ENCODE measurements at places on chromosomes 13 and 19.

DNA sequence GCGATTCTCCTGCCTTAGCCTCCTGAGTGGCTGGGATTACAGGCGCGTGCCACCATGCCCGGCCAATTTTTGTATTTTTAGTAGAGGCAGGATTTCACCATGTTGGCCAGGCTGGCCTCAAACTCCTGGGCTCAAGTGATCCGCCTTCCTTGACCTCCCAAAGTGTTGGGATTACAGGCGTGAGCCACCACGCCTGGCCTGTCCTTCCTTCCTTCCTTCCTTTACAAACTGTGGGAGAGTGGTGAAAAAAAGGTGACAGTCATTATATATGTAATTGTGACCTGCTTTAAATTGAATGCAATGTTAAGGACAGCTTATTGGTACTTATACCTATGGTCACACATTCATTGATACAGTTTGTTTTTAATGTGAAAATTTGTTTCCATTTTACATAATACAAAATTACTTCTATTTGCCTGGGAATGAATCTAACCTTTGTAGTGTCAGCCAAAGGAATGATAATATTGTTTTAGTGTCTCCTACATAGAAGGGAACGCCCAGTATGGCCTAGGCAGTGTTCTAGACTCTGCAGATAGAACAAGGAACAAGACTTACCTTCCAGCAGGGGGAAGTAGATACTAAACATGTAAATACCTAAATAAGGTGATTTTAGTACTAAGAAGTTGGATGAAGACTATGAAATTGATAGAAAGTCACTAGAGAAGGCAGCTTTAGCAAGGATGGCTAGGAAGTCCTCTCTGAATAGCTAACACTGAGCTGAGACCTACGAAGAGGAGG lies 146.3 kb downstream of the GGACT start:
- H3K27me3 ChIP-seq, result no peaks in the 10 kb centered on the region
- H3K36me3 ChIP-seq, result no peaks in the 10 kb centered on the region
- H3K27ac ChIP-seq, result no peak overlapping the region
- H3K4me1 ChIP-seq, result no peaks in the 10 kb centered on the region

DNA sequence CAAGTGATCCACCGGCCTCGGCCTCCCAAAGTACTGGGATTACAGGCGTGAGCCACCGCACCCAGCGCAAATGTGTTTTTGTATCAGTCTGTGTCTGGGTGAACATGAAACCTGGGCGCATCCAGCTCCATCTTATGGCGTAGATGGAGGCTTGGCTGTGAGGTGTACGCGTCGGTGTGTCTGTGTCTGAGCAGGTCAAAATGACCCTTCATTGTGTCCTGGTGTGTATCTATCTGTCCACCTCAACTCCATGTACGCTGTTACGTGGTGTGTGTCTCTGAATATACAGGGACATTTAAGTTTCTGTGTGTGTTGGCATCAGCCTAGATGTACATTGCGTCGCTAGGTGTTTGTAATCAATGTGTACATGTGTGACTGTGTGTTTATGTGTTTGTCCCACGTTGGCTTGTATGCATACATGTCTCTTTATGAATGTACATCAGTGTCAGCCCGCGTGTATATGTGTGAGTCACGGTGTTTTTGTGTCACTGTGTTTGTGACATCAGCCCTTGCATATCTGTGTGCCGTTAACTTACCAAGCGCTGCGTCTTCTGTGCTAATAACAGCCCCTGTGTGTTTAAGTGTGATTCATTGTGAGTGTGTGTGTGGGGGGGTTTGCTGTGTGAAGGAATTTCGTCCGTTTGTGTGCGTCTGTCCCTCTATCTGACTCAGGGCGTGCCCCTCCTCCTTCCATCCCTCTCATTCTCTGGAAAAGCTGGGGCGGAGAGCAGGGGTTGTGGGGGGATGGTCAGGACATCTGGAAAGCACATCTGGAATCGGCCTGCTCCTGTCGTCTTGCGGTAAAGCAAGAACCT lies 6.4 kb downstream of the AXL start:
- peaks cover 20% of the 10 kb centered on the region for H3K4me1 ChIP-seq
- no peak overlapping the region for H3K27ac ChIP-seq
- peaks cover 2% of the 10 kb centered on the region for H3K27me3 ChIP-seq
- H3K4me3 ChIP-seq, result peak overlapping the region; percentile 51

DNA sequence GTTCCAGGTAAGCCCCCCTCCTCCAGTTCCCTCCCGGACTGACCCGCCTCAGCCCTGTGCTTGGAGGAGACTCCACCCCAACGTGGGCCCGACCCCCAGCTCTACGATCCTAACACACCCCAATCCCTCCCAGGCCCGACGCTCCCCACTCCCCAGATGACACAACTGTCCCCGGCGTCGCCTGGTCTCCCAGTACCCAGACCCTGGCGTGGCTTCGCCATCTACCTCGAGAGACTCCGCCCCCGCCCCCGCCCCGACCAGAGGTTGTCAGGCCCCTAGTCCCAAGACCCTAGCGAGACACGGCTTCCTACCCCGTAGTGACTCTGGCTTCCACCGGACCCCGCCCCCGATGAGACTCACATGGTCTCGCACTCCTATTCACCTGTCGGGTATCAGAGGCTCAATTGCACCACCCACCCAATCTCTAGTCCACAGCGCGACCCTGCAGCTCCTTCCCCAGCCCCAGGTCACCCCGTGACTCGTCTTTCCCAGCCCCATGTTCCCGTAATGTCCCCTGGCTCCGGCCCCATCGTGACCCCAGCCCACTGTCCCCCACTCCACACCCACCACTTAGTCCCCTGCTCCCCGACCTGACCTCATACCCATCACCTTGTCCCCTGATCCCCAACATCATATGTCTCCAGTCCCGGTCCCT lies 2.9 kb downstream of the CD37 start:
- no peak overlapping the region for H3K27ac ChIP-seq
- H3K4me1 ChIP-seq, result peaks cover 50% of the 10 kb centered on the region
- no peak overlapping the region for H3K4me3 ChIP-seq
- DNase-seq, result no peak
- no peaks in the 10 kb centered on the region for H3K27me3 ChIP-seq
- H3K36me3 ChIP-seq, result peaks cover 33% of the 10 kb centered on the region

DNA sequence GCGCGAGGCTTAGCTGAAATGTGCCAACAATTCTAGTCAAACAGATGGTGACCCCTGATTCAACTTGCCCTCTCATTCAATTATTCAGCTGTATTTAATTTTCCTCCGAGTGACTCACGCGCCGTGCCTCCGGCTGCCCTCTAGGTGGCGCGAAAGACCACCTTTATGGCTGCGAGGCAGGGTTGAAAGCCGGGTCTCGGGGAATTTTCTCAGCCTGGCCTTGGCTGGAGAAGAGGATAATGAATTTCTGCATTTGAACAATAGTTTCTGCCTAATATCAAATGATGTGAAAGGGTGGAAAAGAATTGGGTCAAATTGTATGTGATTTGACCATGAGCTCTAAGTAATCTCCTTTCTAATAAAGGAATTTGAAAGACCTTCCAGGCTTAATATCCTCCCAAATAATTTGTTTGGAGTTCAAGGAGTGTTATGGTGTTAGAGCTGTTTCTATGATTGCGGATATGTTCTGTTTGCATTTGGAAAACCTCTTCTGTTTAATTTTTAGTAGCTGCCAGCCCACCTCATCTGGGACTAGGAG lies 310.9 kb downstream of the ZNF536 start:
- no peaks in the 10 kb centered on the region for H3K4me1 ChIP-seq
- peak; percentile 86 for DNase-seq
- no peak overlapping the region for H3K4me3 ChIP-seq
- H3K27ac ChIP-seq, result no peak overlapping the region
- peaks cover 8% of the 10 kb centered on the region for H3K27me3 ChIP-seq

DNA sequence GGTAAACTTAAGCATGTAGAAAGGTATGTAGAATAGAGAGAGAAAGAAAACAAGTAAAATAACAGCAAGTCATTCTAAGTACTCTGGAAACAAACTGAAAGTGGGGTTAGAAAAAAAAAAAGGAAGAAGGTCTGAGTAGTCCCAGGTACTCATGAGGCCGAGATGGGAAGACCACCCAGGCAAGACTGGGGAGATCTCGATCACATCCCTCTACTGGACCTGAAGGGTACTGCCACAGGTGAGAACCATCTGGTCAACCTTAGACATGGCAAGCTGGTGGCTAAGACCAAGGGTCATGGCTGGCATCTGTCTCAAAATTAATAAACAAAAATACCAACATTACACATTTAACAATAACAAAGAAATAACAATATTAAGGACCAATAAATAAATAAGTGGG lies 36.3 kb upstream of the ZNF724 start:
- H3K27me3 ChIP-seq, result no peaks in the 10 kb centered on the region
- H3K4me1 ChIP-seq, result no peaks in the 10 kb centered on the region
- no peaks in the 10 kb centered on the region for H3K36me3 ChIP-seq
- peak; percentile 43 for DNase-seq
- no peak overlapping the region for H3K27ac ChIP-seq

- H3K36me3 ChIP-seq, result no peaks in the 10 kb centered on the region
- no peak for DNase-seq
Observed at GRCh38 chr13:50589651-50590054, 253.8 kb downstream of the DLEU7 start.

DNA sequence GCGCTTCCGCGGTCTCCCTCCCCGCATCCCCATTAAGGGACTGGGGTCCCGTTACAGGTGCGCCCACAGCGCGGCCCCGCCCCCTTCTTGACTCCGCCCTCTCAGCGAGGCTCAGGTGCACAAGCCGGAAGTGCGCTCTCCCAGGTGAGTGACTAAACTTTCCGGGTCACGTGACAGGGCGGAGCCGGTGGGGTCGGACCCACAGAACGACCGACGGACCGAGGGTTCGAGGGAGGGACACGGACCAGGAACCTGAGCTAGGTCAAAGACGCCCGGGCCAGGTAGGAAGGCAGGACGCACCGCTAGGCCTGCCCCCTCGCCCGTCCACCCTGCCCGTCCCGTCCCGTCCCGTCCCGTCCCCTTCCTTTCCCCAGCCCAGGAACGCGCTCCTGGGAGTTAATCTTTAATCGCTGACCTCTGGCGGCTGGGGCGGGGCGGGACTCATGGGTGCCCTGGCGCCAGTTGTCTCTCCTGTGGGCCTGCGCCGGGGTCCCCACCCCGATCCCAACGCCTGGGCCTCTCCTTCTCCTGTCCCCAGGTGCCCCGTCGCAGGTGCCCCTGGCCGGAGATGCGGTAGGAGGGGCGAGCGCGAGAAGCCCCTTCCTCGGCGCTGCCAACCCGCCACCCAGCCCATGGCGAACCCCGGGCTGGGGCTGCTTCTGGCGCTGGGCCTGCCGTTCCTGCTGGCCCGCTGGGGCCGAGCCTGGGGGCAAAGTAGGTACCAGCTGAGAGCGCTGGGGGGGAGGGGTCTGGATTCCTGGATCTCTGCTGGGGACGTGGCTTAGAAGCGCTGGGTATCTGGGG lies at the start of gene CRB3:
TSS of gene CRB3 (plus strand) at position 202 of the 804 bp plus-strand sequence. CDS start at position 633, 431 bp downstream.
- peaks cover 2% of the 10 kb centered on the region for H3K36me3 ChIP-seq
- no peak within 1 kb of the TSS for H3K4me3 ChIP-seq
- no peak within 1 kb of the TSS for H3K27ac ChIP-seq
- H3K27me3 ChIP-seq, result peaks cover 8% of the 10 kb centered on the region
